ENCODE measurements at places on chromosomes 3 and 15.

- DNase-seq: no peak
Measured at GRCh38 chr3:130312374-130312773, 33.1 kb upstream of the COL6A5 start.

GRCh38 chr3:117610156-117610555 is 900.6 kb downstream of the TUSC7 start:
- no peak for DNase-seq

DNA sequence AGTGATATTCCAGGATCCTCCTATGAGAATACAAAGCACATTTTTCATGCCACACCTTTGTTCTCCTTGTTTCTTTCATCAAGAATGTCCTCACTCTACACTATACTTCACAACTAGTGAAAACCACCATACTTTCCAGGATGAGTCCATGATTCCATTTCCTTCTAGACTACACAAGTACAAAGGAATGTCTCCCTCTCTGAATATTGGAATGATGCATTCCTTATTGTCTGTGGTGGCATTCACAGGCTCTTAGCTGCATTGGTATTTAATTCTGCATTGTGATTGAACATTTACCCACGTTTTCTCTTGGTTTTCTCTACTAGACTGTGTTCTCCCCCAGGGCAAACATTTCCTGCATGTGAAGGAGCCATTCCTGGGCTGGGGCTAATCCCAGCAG is 217.5 kb downstream of the RAP2B start:
- no peak for DNase-seq

DNA sequence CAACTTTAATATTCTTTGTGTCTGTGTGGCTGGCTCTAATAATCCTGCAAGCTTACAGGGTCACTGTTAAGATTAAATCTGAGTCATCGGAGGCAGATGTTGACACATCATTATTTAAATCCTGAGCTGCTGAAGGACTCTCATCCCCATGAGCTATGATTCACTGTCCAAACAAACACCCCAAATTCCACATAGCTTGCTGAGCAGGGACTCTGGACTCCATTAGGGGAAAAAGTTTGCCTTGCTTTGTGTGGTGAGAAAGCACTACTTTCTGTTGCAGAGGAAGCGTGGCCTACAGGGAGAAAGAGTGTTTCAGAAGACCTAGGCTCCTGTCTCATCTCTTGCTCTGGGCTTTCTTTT is 213.7 kb downstream of the PDCD6IP start:
- DNase-seq: peak; percentile 18

DNA sequence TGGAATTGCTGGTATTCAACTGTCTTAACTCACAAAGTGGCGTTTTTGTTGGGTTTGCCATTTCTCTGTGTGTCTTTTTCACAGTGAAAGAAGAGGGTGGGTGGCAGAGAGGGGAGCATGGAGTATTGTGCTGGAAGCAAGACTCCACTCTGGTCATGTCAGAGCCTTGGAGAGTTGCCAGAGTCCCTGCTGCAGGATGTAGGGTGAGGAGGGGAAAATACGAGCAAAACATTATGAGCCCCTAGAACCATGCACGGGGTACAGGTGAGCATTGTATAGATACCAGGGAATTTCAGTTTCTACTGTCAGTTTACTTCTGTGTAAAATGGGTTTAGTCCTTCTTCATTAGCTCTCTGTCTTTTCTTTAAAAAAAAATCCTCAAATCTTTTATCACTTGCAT is 249.9 kb downstream of the CACNA2D3 start:
- DNase-seq: no peak

DNA sequence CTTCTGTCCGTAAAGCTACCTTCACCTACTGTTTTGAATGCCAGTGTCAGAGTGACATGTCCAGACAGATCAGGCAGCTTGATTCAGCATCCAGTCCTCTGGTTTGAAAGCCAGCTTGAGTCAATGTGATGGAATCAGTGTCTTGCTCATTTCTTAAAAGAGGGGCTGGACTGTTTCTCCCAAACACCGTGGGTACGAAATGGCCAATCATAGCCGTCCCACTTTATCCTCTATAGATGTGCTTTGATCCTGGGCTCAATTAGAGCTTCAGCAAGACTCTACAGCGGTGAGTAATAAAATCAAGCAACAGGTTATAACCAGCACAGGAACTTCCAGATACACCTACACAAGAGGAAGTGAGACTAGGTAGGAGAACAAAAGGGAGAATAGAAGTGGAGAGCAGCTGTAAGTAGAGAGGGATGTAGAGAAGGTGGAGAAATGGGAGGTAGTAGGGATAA is 17.0 kb upstream of the OR5K1 start:
- no peak for DNase-seq
